ENCODE measurements at places on chromosomes 12 and 14.

- peak; percentile 66 for DNase-seq
These were observed 53.6 kb downstream of the SLC25A47 start for GRCh38 chr14:100376751-100377171.

DNA sequence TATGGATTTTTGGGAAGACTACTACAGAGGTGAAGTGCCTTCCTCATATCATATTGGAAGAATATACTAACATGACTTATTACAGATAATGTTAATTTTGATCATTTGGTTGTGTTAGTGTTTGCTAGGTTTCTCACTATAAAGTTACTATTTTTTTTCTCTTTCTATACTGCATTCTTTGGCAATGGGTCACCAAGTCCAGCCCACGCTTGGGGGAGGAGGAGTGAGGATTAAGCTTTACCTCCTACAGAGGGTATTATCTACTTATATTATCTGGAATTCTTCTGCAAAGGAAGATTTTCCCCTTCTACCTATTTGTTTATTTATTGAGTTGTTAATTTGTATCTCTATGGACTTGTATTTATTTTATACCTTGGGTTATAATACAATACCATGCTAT lies 31.5 kb downstream of the SCN8A start:
- DNase-seq, result peak; percentile 76

DNA sequence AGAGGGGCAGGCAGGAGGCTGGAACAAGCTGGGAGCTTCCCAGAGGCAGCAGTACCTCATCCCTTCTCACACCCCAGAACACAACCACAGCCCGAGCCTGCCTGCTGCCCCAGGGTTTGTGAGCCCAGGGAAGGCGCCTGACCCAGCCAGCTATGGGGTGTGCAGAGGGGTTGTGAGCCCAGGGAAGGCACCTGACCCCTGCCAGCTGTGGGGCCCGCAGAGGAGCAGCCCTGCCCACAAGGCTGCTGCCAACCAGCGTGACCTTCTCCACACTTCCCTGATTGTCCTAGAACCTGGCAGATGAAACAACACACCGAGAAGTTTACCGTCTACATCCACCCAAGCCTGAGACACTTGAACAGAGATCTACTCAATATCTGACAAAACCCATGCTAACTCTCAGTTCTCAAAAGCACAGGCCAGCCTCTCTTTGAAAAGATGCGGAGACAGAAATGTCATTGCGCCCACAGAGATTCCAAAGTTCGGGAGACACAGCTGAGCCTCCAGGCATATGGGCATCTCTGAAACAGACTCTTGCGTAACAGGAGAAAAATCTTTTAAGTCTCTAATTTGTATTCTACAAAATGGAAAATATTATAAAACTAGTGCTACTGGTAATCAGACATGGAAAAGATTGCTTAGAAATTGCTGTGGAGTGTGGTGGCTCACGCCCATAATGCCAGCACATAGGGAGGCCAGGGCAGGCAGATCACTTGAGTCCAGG lies 47.3 kb downstream of the SFSWAP start:
- no peak for DNase-seq

GRCh38 chr12:29565727-29566126 lies 68.2 kb upstream of the OVCH1 start:
- no peak for DNase-seq

GRCh38 chr14:89477391-89477790 lies 60.4 kb upstream of the FOXN3 start:
- DNase-seq, result no peak

- no peak for DNase-seq
These were observed 5.0 kb downstream of the PSMA3 start for GRCh38 chr14:58249611-58250010.

DNA sequence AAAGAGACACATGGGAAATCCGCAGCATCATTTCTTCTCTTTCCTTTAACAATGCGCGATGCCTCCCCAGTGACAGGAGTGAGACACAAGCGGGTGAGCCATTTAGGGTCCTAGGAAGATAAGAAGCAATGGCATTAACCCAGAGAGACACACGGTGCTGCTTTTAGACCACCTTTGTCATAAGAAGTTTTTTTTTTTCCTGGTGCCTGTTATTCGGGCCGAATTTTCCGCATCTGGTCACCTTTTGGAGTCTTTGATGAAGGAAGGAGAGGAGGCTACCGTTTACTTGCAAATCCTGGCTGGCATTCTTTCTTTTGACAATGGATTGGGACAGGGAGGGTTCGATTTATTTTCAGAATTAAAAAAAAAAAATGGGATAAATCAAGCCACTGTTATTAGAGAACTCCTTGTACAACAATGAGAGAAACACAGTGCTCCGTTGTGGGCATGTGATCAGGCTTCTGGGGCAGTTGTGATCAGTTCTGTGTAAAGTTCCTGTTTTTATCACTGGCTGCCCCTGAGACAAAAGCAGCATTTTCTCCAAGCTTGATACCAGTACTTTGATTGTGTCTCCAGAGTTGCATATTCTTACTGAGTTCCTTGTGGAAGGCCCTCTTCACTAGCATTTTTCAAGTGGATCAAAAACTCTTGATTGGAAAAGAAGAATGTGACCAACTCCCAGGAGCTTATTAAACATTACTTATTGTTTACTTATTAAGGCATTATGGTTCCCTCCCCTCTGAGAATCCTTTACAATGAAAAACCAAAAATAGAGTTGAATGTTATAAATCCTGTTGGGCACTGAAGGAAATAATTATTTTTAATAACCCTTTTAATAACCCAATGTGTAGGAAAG lies 1.1 kb downstream of the DIP2B start:
- DNase-seq, result peak; percentile 15

GRCh38 chr12:90896821-90897220 lies 58.2 kb downstream of the CCER1 start:
- DNase-seq, result peak; percentile 6

DNA sequence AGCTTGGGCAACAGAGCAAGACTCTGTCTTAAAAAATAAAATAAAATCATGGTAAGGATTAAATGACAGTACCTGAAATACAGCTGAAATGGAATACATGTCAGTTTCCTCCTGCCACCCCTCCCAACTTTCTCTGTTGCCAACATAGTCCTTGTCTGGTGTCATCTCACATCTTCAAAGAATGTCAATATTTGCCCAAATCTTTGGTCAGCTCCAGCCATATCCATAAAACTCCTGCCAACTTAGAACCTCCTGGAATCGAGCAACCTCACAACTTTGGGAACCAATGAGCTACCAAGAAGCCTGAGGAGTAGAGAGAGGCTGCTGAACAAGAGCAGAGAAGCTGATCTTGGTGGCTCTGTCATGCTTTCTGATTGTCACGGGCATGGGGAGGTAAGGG lies 10.8 kb upstream of the LRRC10 start:
- DNase-seq, result no peak

GRCh38 chr12:48903982-48904411 lies 21.3 kb downstream of the FKBP11 start:
- peak; percentile 83 for DNase-seq

GRCh38 chr12:10366875-10367274 lies 23.0 kb downstream of the KLRK1 start:
- peak; percentile 50 for DNase-seq

- no peak for DNase-seq
These were observed 4.3 kb upstream of the ZFP36L1 start for GRCh38 chr14:68797121-68797670.

DNA sequence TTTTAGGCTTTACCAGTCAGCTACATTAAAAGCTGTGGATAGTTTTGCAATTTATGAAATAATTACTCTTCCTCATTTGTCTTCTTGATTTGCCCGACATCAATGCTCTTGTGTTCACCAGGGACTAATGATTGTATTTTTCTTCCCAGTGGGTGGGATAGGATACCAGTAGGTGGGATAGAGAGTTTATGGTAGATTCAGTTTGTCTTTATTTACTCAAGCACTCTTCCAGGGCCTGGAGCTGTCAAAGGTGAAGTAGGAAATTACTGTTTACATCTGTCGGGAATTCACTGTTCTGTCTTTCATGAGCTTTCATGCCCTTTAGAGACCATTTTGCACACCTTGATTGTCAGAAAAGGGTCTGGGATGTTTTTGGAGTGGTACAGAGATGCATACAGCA lies 36.6 kb downstream of the ETV6 start:
- no peak for DNase-seq

GRCh38 chr14:54025661-54026060 lies 69.0 kb upstream of the BMP4 start:
- peak; percentile 50 for DNase-seq

DNA sequence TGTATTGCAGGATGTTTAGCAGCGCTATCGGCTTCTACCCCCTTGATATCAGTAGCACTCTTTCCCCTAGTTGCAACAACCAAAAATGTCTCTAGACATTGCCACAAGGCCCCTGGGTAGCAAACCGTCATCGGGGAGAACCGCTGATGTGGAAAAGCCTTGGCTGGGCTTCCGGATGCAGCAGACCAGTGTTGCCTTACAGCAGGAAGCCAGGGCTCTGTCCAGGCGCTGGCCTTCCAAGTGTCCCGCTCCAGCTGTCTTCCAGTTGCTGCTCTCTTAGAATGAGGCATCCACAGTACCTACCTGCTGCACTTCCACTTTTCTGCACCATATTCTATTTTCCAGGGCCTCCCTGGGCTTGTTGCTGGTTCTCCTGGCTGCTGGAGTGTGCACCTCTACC lies 22.6 kb upstream of the SLC10A1 start:
- no peak for DNase-seq

GRCh38 chr12:43078976-43079375 lies 473.0 kb downstream of the ADAMTS20 start:
- no peak for DNase-seq

GRCh38 chr12:60415351-60415750 lies 819.5 kb downstream of the SLC16A7 start:
- DNase-seq, result peak; percentile 60

DNA sequence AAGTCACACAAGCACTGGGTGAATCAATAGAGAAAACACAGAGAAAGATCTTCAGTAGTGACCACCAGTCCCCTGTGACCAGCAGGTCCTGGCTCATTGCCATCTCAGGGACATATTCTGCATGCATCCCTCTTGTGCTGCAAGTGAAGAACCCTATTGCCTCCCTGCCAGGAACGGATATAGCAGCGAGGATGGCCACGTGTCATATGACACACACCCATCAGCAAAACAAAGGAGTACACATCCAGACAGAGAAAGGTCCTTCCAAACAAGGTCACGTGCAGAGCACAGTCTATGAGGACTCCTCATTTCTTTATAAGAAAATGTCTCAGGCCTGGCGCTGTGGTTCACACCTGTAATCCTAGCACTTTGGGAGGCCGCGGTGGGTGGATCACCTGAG lies 638.4 kb downstream of the FLRT2 start:
- no peak for DNase-seq

DNA sequence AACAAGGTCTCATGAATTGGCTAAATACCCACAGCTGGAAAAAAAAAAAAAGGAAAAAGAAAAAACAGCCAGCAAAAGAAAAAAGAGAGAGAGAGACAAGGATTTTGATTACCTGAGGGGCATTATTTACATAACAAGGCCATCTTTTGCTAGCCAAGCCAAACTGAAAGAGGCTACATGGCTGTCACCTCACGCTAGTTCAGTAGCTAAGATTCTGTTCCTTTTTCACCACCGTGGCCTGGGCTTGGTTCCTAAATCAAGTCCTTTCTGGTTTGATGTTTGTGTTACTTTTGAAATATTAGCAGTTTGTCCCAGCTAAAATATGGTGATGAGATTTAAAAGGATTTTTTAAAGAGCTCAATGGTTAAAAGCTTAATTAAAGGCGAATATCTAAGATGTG lies 2.0 kb upstream of the SDS start:
- DNase-seq, result no peak

DNA sequence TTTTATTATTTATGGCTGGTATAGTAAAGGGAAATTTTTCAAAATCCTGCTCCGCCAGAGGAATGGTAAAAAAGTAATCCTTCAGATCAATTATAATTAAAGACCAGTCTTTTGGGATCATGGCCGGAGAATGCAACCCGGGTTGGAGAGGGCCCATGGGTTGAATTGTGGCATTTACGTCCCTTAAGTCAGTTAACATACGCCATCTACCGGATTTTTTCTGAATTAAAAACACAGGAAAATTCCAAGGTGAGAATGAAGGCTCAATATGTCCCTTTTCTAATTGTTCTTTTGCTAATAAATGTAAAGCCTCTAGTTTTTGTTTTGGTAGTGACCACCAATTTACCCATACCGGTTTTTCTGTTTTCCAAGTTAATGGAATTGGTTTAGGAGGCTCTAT lies 602.8 kb downstream of the ALG10 start:
- peak; percentile 8 for DNase-seq

DNA sequence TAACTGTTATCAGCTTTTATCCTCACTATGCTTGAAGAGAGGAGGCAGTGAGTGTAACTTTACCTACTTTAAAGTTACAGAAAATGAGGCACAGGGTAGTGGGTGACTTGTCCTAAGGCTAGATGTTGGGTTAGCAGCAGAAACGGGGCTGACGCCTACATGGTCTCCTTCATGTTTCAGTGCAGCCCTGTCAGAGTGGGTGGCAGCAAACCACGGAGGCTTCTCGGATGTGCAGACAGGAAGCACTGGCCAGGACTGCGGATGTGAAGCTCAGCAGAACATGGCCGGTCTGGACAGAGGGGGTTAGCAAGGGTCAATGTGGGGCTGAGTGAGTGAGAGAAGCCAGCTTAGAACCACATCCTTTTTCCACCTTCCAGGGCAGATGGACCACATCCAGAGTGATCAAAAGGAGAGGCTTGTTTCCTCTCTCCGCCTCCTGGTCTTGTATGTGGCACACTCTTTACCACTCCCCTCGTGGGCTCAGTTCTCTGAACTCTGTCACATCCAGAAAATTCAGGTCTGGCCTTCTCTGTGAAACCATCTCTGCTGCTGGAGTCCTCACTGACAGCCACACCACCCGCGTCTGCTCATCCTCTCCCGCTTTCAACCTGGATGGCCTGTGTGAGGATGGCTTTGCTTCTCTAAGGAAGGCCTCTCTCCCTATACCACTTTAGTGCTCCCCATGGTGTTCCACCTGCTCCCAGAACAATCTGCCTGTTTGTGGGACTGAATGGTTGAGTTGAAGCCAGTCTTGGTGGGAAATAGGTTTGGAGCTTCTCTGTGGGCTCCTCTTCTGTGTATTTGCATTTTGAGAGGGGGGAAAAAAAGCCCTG lies 14.1 kb downstream of the SUSD6 start:
- DNase-seq, result peak; percentile 28

Measured in EL (cell line).